Stimulated activated CD8-positive, alpha-beta memory T cell treated with anti-CD3 and anti-CD28 coated beads, Interleukin-4, amount 100 ng/mL, for 48 hours (primary cell): ENCODE measurements at places on chromosomes 11 and 22.

- DNase-seq = peak; percentile 1
Observed at GRCh38 chr22:27850000-27850521, 48.5 kb upstream of the MN1 start.

- DNase-seq = no peak
Observed at GRCh38 chr11:87459351-87459750, 421.6 kb downstream of the TMEM135 start.

GRCh38 chr11:116648247-116649174, 124.3 kb downstream of the BUD13 start:
- no peak for DNase-seq

GRCh38 chr11:68146704-68147474, 25.7 kb upstream of the CHKA start:
- no peak for DNase-seq

DNA sequence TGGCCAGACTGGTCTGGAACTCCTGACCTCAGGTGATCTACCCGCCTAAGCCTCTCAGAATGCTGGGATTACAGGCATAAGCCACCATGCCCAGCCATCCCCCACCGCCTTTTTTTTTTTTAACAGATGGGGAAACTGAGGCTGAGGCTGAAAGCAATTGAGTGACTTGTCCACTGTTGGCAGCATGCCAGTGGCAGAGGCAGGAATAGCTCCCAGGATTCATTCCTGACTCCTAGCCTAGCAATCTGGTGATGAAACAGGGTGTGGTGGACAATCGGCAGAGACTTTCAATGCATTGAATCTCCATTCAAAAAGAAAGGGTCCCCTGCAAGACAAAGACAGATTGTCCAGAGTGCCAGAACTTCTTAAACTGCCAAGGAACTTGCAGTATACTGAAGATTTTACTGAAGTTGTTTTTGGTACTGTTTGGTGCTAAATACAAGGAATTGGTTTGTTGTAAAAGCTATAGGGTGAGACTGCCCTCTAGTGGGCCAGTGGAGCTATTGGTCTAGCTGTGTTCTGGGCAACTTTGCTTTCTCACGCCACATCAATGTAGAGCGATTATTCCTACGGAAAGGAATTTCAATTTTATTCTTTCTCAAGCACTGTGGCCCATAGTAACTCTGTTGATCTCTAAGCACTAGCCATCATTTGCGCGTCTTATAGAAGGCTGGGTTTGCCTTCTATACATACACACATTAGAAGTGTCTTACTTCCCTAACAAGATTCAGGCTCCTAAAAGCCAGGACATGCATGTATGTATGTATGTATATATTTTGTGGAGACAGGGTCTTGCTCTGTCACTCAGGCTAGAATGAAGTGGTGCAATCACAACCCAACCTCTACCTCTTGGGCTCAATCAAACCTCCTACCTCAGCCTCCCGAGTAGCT, 21.0 kb downstream of the C22orf31 start:
- peak; percentile 71 for DNase-seq

- DNase-seq = no peak
Observed at GRCh38 chr11:30046578-30046945, 29.7 kb upstream of the KCNA4 start.

DNA sequence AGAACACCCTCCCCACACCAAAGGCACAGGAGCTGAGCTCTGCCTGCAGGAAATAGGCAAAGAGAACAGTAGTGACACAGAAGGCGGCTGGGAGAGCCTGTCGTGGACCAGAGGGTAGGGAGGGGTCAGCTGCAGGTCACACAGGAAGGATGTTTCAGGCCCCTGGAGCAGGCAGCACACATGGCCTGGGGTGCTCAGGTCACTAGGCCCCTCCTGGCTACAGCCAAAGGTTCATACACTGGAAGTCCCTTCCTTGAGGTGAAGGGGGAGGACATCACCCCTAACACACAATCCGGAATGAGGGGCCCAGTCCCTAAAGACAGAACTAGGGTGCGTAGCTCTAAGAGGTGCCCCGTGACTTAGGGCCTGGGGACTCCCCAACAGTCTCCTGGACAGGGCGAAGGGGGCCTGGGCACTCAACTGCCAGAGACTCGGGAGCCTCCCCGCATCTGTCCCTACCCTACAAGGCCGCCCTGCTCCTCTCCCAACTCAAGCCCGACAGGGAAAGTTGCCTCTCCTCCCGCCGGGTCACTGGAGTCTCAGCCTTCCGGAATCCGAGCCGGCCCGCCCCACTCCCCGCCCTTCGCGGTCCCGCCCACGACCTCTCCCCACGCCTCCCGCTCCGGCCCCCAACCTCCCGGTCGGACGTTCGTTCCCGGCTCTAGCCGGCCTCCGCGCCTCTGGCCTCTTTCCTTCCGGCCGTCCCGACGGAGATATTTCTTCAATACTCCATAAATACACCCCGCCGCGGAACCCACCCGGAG, at the start of gene CYB5R2:
Gene CYB5R2 (minus strand): TSS at position 541 of the 764 bp plus-strand sequence. CDS start 675 bp downstream, outside the sequence.
- peak; percentile 33 for DNase-seq

- peak; percentile 29 for DNase-seq
Observed at GRCh38 chr22:38572065-38572464, 2.1 kb upstream of the DMC1 start.

GRCh38 chr22:25602916-25603315, 38.4 kb downstream of the GRK3 start:
- no peak for DNase-seq

DNA sequence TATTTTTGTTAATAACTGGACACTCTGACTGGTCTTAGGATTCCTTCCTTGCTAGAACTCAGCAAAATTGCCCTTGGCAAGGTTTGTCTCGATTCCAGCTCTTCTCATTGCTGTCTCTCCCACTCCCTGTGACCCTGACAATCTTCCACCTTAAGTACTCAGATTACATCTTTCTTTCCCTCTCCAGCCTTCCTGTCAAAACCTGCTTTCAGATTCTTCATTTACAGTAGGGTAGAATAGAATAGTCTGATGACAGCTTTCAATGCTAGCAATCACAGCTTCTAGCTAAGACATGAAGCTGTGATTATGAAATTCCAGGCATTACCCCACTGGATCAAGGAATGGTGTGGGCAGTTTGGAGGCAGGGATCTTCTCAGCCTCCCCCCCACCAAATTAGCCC, 39.2 kb upstream of the LMO2 start:
- DNase-seq = no peak

DNA sequence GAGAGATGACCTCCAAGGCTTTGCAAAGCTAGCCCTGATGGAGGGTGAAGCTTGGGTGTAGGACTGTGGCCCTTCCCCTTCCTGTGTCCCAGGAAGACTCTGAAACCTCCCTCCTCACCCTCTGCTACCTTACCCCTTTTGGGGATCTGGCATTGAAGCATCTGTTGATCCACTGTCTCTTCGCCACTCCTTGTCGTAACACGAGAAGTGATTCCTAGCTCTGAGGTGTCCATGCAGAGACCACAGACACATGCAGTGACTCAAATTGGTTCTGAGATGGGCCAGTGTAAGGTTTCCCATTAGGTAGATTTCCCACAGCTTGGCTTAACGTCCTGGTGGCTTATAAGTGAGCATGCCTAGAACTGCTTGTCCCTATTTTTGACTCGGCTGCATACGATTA, 101.4 kb downstream of the ZBTB16 start:
- no peak for DNase-seq

- no peak for DNase-seq
Observed at GRCh38 chr11:110501428-110501827, 71.7 kb downstream of the FDX1 start.

DNA sequence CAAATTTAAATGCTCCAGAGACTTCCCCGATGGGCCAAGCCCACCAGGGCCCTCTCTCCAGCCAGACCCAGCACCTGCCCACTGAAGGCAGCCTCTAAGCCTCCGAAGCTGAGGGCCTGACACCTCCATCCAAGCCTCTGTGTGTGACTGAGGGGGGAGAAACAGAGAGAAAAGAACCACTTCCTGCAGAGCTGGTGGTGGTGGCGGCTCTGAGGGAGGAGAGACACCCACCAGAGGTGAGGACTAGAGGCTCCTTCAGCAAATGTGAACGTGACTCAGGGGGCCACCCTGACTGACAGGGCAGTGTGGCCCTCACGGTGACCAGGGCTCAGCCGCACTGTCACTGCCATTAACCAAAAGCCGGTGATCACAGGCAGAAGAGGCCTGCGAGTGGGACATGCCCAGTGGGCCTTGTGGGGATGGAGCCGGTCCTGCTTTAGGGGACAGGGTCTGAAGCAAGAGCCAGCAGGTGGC, 31.0 kb upstream of the CD5 start:
- peak; percentile 74 for DNase-seq

DNA sequence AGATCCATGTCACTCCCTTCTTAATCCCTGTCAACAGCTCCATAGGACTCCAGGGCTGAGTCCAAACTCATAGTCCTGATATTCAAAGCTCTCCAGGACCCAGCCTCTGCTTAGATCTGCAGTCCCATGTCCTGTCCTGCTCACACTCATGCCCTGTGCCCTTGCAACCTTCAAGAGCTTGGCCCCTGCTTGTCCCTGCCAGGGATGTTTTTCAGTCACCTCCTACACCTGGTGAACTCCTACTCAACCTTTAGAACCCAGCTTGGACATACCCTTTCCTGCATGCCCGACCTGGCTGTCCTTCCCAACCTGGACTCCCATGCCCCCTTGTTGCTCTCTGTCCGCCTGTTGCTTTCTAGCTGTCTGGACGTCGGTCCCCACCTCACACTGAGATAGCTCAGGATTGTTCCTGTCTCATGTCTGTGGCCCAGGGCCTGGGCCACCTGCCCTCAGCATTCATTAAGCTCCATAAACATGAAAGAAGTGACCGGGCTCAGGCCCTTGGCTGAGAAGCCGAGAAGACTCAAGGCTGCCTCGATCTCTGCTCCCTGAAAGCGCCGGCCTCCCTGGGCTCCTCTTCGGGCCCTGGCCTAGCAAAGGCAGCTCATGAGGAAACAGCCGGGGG, 48.8 kb upstream of the RTL6 start:
- no peak for DNase-seq

DNA sequence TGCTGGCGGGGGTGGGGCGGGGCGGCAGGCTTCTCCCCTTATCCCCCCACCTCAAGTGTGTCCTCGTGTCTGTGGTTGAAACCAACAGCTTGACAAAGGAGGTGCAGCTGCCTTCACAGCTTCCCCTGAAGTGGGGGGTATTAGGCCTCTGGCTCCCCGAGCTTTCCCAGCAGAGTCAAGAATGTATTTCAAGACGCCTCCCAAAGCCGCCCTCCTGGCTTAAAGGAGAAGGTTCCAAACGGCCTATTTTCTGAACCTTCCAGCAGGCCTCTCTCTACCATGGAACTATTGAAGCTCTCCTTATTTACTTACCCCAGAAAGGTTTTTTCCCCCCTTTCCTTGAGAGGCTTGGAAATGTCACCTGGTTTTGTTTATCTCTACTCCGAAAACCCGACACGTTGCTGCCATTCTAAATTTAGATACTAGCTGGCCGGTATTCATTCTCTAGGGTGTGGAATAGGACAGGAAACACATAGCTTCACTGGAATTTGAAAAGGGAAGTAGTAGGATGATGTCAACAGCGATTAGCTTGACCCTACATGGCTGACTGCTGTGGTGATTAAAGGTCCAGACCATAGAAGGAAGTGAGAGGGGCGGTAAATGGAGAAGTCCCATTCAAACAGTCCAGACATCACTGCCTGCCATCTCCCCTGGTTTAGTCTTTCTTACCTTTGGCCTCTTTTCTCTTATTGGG, 671 bp upstream of the PICALM start:
- DNase-seq = no peak

DNA sequence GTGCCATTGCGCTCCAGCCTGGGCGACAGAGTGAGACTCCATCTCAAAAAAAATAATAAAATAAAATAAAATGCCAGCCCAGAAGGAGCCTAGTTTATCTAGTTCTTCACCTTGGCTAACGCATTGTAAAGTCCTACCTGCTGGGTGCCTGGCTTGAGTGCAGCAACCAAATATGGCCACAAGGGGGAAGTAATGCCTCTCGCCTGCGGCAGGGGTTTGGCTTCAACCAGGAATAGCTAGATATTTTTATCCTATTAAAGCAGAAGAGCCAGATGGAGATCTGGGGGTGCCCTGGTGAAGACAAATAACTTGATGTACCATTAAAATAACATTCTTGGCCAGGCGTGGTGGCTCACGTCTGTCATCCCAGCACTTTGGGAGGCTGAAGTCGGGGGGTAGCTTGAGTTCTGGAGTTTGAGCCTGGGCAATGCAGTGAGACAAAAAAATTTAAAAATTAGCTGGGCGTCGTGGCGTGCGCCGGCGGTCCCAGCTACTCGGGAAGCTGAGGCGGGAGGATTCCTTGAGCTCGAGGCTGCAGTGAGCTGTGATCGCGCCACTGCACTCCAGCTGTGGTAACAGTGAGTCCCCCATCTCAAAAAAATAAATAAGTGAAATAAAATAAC, 20.6 kb upstream of the PLEKHB1 start:
- DNase-seq = peak; percentile 78

DNA sequence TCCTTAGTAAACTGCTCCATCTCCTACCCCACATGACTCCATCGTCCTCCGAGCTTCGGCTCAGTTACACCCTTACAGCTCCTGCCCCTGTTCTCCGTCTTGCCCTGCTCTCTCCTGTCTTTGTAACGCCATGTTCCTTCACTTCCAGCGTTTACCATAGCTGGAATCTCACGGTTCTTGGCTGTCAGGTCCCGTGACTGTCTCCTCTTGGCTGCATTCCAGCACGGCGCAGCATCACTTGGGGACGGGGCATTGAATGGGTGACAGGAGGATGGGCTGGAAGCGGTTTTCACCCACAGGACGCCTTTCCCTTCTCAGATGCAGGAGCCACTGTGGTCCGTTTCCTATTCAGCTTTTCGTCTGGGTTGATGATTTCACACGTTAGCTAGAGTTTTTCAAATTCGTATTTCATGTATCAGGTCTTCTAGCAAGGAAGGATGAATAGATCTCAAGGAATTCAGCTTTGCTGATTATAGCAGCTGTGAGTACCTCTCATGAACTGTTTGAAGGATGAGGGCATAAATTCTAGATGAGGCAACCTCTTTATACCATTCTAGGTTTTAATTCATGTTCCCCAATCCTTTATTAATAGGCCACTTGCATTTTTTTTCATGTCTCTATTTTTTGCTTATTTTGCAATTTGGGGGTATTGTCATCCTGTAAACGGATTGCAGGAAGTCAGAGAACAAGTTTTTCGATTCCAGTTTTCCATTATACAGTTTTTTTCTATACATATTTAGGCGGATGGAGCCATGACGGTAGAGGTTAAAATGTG, 29.1 kb downstream of the ZBED4 start:
- DNase-seq = no peak

GRCh38 chr11:35662649-35663407, at the start of gene TRIM44:
Gene TRIM44, plus strand, starts transcription at chr11:35662775. Its CDS starts 337 bp downstream, at chr11:35663112.
- DNase-seq = peak; percentile 86

DNA sequence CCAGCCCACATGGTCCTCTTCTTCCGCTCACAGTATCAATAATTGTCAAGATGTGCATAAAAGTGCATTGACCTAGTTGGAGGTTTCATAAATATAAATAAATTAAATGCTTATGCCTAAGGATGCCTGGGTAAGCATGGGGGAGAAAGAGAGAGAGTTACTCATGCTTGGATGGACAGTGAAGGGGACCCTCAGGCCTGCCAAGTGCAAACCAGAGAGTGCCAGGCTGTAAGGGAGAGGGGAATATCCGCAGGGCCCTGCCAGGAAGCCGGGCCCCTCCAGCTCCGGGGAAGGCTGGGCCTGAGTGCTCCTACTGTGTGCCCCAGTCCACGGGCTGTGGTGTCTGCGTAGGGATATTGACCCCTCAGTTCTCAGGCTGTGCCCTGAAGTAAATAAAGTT, 214.6 kb downstream of the DSCAML1 start:
- DNase-seq = no peak

- no peak for DNase-seq
Observed at GRCh38 chr11:59992425-59992824, 24.6 kb upstream of the OOSP4B start.

- DNase-seq = no peak
Observed at GRCh38 chr11:92707173-92707619, 262.3 kb upstream of the MTNR1B start.

- DNase-seq = no peak
Observed at GRCh38 chr22:42472671-42473070, 40.5 kb upstream of the NFAM1 start.
